HTR-8/SVneo (cell line): ENCODE measurements at places on chromosomes 11 and 22.

GRCh38 chr11:134283461-134284230 is 7.5 kb downstream of the GLB1L3 start:
- no peak for DNase-seq

GRCh38 chr11:18011633-18012032 is 1.2 kb downstream of the SERGEF start:
- no peak for DNase-seq

- DNase-seq: no peak
Observed at GRCh38 chr11:113104691-113105251, 143.6 kb downstream of the NCAM1 start.

DNA sequence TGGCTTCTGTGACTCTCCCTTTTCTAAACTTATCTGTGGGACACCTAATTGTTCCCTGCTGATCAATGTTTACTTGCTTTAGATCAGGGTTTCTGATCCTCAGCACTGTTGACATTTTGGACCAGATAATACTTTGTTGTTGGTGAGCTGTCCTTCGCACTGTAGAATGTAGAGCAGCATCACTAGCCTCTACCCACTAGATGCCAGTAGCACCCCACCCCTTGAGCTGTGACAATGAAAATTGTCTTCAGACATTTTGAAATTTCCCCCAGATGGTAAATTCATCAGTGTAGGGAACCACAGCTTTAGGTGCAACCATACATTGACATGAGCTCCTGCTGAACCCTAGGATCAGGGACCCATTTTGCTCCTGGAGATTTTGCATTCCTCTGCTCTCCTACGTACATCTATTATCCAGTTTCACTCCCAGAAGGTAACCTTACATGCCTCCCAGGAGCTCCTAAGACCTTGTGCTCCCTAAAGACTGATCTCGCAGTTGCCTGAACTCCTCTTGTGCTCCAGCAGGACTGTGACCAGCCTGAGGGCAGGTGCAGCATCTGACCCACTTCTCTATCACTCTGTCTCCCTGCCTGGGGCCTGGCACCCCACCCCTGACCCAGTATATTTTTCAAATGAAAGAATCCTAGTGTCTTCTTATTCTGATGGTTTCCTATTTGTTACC is 107.8 kb downstream of the FAR1 start:
- no peak for DNase-seq
